Chondrocyte (in vitro differentiated cells): ENCODE measurements at places on chromosomes 7 and 10. TPM values are rescaled to one million over a fixed set of nuclear protein-coding genes. Genes with fewer than 3 reads are reported as not detected.

DNA sequence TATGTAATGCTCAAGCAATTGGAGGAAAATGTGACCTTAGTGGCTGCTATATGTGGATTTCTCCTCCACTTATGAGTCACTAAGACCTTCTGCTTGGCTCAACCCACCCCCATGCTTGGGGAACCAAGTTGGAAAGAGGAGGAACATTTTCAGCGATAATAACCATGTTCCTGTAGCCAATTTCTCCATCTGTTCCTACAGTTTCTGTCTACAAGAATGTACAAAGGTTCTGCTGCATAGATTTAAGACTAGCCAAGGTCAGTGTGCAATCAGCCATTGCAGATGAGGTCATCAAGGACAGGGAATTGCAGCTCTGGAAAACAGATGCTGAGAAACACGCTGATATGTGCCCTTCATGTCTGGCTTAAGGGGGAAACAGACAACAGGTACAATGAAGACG lies 5.6 kb upstream of the NRCAM start:
- no peaks in the 10 kb centered on the region for H3K36me3 ChIP-seq
- no peak for DNase-seq
- H3K4me3 ChIP-seq = no peak overlapping the region
- H3K27me3 ChIP-seq = peaks cover 16% of the 10 kb centered on the region

GRCh38 chr10:103584216-103585010 lies 90.9 kb downstream of the NEURL1 start:
- H3K27ac ChIP-seq = no peak overlapping the region
- H3K27me3 ChIP-seq = peaks cover 3% of the 10 kb centered on the region
- H3K4me1 ChIP-seq = peaks cover 6% of the 10 kb centered on the region
- no peak overlapping the region for H3K4me3 ChIP-seq
- peaks cover 12% of the 10 kb centered on the region for H3K36me3 ChIP-seq

DNA sequence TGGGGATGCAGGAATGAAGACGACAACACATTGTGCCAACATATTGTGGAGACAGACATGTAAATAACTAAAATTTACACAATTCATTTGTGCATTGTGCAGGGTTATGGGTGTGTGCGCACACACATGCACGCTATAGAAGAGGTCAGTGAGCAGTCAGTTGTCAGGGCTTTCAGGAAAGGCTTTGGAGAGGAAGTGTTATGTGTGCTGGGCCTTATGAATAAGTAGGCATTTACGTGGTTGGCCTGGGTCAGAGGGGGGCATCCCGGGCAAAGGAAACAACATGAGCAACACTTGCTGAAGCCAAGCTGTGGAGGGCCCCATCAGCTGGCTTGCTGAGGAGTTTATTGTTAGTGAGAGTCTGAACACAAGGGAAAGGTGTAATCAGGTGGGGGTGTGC lies 4.1 kb downstream of the PRXL2A start:
- no peaks in the 10 kb centered on the region for H3K27me3 ChIP-seq
- no peak for DNase-seq
- peak overlapping the region; percentile 75 for H3K27ac ChIP-seq
- H3K4me3 ChIP-seq = peak overlapping the region; percentile 7
- H3K36me3 ChIP-seq = no peaks in the 10 kb centered on the region

- no peaks in the 10 kb centered on the region for H3K36me3 ChIP-seq
- H3K27me3 ChIP-seq = peaks cover 2% of the 10 kb centered on the region
- no peak overlapping the region for H3K4me3 ChIP-seq
- peaks cover 13% of the 10 kb centered on the region for H3K4me1 ChIP-seq
- no peak overlapping the region for H3K27ac ChIP-seq
These were observed 13.1 kb downstream of the TAS2R41 start for GRCh38 chr7:143490717-143491306.

GRCh38 chr10:34526758-34527730 lies 288.1 kb downstream of the PARD3 start:
- no peaks in the 10 kb centered on the region for H3K27me3 ChIP-seq
- H3K4me1 ChIP-seq = peaks cover 34% of the 10 kb centered on the region
- no peak for DNase-seq
- H3K27ac ChIP-seq = peak overlapping the region; percentile 62

- H3K4me3 ChIP-seq = no peak overlapping the region
- no peak for DNase-seq
- no peaks in the 10 kb centered on the region for H3K36me3 ChIP-seq
- peaks cover 12% of the 10 kb centered on the region for H3K4me1 ChIP-seq
- H3K27ac ChIP-seq = no peak overlapping the region
These were observed 172.2 kb upstream of the FERD3L start for GRCh38 chr7:19317461-19317860.

GRCh38 chr7:17408245-17408903 lies 109.9 kb downstream of the AHR start:
- H3K4me3 ChIP-seq = no peak overlapping the region
- peak overlapping the region; percentile 58 for H3K27ac ChIP-seq
- no peak for DNase-seq
- H3K36me3 ChIP-seq = no peaks in the 10 kb centered on the region
- no peaks in the 10 kb centered on the region for H3K27me3 ChIP-seq
- H3K4me1 ChIP-seq = peaks cover 36% of the 10 kb centered on the region

DNA sequence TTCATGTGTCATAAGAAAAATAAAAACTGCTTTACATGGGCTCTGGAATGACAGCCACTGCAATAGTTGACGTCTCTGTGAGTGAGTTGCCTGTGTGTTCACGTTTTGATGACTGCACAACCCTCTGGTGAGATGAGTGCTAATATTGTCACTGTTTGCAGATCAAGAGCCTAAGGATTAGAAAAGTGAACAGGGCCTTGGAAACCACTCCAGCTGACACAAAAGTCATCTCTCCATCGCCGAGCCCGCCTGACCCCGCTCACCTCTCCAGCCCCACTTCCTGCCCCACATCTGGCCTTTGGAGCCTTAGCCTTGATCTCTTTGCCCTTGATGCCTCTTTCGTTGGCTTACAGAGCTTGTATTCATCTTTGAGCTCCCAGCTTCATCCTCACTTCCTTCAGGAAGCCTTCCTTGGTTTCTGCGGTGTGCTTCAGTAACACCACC lies 351.7 kb downstream of the TCERG1L start:
- no peak for DNase-seq
- H3K27me3 ChIP-seq = no peaks in the 10 kb centered on the region
- no peak overlapping the region for H3K4me3 ChIP-seq
- no peaks in the 10 kb centered on the region for H3K4me1 ChIP-seq
- no peak overlapping the region for H3K27ac ChIP-seq
- no peaks in the 10 kb centered on the region for H3K36me3 ChIP-seq

GRCh38 chr7:30797176-30798040 lies 26.2 kb downstream of the MINDY4 start:
- H3K4me3 ChIP-seq = no peak overlapping the region
- H3K27ac ChIP-seq = peak overlapping the region; percentile 3
- H3K4me1 ChIP-seq = peaks cover 45% of the 10 kb centered on the region

CRPPA gene
- 4.9 to 5.8 TPM (median 5.2 TPM) in 3 replicates for total RNA-seq

CDK6 gene
- 161 to 162 TPM (median 162 TPM) in 3 replicates for total RNA-seq

SKAP2 gene
- total RNA-seq = 4.8 to 10.1 TPM (median 5.8 TPM) in 3 replicates

SFRP4 gene
- 0.25 to 0.75 TPM (median 0.41 TPM) in 3 replicates for total RNA-seq

FAM24B gene
- total RNA-seq = not detected in 3 replicates

POLR3A gene
- 13.1 to 17.4 TPM (median 13.9 TPM) in 3 replicates for total RNA-seq

OR6V1 gene
- total RNA-seq = not detected in 3 replicates

LMOD2 gene
- total RNA-seq = not detected in 3 replicates

PIP gene
- not detected in 3 replicates for total RNA-seq

COL1A2 gene
- total RNA-seq = 11,901 to 12,433 TPM (median 12,302 TPM) in 3 replicates

IRF5 gene
- total RNA-seq = 0.26 to 0.53 TPM (median 0.37 TPM) in 3 replicates

CABCOCO1 gene
- total RNA-seq = 0.47 to 2.4 TPM (median 0.69 TPM) in 3 replicates

VPS37D gene
- total RNA-seq = 4.9 to 6.6 TPM (median 6.2 TPM) in 3 replicates
